GM19239 (cell line): ENCODE measurements at places on chromosomes 1 and 21.

DNA sequence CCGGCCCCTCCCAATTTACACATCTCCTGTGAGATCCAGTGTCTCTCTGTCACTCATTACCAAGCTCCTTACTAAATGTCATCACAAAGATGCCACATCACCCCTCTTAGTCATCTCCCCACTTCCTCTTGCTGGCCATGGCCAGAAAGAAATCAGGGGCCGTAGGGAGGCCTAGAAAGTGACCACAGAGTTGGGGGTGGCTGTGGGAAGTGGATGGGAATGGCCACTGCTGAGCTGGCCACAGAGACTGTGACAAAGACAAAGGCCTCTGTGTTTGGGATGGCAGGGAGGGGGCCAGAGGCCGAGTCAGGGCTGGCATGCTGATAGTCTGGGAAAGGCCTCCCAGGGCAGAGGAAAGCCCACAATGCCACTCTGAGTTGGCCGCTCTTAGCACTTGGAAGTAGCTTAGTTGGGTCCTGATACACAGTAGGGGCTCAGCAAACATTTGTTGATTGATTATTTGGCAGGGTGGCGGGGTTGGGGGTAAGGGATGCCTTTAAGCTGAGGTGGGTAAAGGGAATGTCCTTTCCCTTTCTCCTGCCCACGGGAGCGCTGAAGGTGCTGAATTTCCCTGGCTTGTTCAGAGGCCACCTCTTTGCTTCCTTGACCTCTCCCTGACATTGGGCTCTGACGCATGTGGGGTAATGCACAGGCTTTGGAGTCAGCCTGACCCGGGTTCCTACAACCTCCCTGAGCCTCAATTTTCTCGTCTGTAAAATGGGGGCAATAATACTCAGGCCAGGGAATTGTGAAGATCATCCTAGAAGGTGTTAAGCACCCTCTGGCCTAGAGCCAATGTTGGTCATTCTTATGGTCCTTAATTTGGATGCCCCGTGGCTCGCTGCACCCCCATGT, 13.2 kb downstream of the NAV1 start:
- DNase-seq, result no peak

- DNase-seq, result no peak
These were observed 66.6 kb upstream of the HOOK1 start for GRCh38 chr1:59748123-59748522.

DNA sequence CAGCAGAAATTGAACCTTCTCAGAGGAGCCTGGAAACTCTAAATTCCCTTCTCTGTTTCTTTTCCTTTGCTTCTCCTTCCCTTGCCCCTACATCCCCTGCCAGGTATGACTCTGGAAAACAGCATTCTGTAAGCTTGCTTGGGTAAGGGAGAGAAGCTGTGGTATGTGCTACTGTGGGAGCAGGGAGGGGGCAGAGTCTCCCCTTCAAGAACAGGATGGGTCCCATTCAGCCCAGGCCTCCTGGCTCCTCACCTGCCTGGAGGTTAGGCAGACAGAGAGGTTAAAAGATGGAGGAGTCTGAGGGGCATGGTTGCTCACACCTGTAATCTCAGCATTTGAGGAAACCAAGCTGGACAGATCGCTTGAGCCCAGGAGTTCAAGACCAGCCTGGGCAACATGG, 40.6 kb upstream of the UBE2U start:
- DNase-seq, result no peak

GRCh38 chr1:24297187-24297851, 21.8 kb upstream of the GRHL3 start:
- DNase-seq, result no peak

- no peak for DNase-seq
These were observed 13.0 kb downstream of the BTBD19 start for GRCh38 chr1:44821240-44821715.

GRCh38 chr1:203039609-203040512, 13.6 kb downstream of the PPFIA4 start:
- no peak for DNase-seq

- DNase-seq, result no peak
These were observed 42.7 kb upstream of the FASLG start for GRCh38 chr1:172616195-172616594.

GRCh38 chr1:53619367-53620060, 119.5 kb downstream of the GLIS1 start:
- DNase-seq, result no peak

- DNase-seq, result no peak
These were observed 188.3 kb downstream of the ASTN1 start for GRCh38 chr1:176976225-176976624.

DNA sequence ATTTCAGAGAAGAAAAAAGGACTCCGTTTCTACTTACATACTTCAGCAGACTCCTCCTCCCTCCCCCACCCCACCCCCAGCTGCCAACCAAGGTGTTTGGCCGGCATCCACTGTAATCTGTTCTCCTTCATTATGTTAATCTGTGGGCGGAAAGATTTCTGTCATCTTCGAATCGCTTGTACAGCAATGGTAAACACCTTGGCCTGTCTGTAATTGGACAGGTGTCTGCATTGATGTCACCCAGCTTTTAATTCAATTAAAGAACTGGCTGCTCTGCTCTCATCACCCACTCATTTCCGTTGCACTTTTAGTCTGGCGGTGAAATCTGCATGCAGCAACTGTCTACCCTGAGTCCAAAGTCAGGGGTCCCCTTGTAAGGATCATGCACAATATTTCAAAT, 368.6 kb downstream of the USH2A start:
- DNase-seq, result no peak

GRCh38 chr1:153527683-153528040, 8.1 kb downstream of the S100A6 start:
- DNase-seq, result no peak

DNA sequence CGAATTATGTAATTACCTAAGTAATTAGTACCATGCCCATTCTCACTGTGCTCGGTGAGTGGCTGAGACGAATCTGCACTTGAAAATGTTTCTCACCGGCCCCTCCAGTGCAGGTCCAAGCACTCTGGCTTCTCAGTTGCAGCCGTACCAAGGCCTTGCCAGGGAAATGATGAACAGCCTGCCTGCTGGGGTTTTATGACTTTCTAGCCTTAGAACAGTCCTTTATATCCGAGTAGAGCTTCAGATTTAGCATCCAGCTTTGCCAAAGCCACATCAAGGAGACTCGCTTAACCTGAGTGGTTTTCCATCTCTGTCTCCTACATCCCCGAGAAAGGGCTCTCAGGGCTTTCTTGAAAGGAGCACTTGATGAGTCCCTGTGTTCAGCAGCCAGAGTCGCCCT, 83.4 kb downstream of the GREM2 start:
- no peak for DNase-seq

GRCh38 chr1:17544776-17545350, 5.4 kb downstream of the ARHGEF10L start:
- DNase-seq, result no peak

GRCh38 chr1:3733094-3733882, 19.0 kb upstream of the CCDC27 start:
- DNase-seq, result no peak

- peak; percentile 33 for DNase-seq
These were observed 618 bp downstream of the ETS2 start for GRCh38 chr21:38806153-38806941.

DNA sequence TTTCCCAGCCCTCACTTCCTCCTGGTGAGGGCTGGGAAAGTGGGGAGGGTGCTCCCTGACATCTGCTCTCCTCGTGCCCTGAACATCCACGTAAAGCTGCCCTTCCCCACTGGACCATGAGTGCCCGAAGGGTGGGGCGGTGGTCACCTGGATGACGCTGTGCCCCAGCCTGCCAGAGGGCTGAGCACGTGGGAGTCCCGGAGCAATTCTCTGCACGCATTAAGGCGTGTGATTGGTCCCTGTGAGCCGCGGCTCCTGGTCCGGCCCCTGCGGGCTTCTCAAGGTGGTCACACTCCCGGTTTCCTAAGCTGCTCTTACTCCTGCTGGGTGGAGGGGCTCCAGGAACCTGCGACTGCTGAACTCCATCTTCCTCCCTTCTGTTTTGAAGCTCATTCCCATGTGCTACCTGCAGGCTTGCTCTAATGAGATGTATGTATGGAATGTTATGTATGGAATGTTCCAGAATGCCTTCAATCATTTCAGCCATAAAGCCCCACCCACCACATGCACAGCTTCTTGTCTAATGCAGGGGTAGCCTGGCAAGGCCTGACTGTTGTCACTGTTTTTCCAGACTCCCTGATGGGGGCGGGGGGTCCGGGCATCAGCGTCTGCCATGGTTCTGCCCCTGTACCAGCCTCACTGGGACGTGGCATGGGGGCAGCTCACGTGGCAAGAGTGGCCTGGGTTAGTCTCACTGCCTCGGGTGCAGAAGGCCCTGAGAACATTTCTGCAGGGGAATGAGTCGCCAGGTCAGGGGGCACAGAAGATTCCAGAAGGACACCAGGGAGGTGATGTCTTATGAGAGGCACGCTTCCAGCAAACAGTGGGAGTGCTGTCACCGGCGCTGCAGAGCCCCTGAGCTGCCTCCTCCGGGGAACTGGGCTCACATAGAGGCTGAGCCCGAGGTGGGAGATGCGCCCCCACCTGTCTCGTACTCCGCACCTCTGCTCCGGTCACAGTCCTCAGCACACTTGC, 19.4 kb downstream of the KRTAP10-1 start:
- DNase-seq, result no peak

- DNase-seq, result no peak
These were observed 485.4 kb upstream of the USP24 start for GRCh38 chr1:55700359-55701130.

DNA sequence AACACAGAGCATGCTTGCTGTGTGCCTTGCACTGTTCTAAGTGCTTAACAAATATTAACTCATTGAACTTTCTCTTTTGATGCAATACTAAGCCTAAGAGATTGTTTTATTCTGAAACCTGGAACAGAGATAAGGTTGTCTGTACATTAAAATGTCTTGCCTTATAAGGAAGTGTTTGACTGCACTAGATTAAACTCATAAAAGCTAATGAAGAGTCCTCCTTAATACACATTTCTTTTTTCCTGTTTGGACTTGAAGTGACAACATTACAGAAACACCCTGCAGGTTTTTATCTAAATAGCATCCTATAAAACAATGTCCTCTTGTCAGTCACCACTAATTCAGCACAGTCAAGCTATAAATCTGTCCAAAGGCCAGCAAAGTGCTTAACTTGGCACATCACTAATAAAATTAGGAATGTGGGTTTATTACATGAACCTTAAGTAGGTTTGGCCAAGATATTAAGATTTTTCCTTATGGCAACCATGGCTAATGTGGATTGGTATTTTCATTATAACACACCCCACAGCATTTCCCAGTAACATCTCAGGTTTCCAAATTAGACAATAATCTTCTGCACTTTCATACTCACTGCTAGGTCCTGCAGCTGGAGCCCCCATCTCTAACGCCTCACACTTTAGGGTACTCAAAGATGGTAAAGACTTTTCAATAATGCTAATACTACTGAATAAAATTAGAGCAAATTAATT, 389.7 kb downstream of the LMO4 start:
- DNase-seq, result no peak

- DNase-seq, result no peak
These were observed 5.7 kb upstream of the CHD5 start for GRCh38 chr1:6185635-6186382.

DNA sequence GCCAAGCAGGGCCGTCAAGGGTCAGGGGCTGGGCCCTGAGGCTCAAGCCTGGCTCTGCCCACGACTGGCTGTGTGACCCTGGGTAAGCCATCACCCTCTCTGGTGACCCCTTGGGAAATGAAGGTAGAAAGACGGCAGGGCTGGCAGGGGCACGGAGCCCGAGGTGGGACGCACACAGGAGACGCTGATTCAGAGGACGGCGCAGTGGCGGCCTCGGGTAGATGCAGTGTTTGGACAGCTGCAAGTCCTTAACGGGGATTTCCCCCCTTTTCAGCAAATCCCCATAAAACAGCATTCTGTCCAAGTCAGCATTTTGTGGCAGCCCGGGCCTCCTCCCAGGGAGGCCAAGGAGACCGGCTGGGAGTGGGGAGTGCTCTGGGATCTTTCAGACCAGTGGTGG, 16.7 kb downstream of the COL8A2 start:
- no peak for DNase-seq

DNA sequence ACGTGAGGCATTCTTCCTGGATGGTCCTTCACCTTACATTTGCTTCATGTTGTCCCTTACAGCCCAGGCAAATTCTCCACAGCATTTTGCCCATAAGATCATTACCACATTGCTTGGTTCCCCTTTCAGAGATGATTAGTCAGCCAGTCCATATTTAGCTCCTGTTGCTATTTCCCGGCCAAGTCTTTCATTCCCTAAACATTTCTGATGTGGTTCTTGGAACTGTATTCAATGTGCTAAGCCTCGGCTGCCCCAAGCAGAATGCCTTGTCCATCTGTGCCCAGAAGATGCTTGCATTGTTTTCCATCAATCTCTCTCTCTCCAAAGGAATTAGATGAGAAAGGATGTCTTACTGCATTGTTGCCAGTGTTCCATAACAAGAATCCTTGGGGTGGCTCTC, 420.9 kb upstream of the CAMK1G start:
- no peak for DNase-seq

DNA sequence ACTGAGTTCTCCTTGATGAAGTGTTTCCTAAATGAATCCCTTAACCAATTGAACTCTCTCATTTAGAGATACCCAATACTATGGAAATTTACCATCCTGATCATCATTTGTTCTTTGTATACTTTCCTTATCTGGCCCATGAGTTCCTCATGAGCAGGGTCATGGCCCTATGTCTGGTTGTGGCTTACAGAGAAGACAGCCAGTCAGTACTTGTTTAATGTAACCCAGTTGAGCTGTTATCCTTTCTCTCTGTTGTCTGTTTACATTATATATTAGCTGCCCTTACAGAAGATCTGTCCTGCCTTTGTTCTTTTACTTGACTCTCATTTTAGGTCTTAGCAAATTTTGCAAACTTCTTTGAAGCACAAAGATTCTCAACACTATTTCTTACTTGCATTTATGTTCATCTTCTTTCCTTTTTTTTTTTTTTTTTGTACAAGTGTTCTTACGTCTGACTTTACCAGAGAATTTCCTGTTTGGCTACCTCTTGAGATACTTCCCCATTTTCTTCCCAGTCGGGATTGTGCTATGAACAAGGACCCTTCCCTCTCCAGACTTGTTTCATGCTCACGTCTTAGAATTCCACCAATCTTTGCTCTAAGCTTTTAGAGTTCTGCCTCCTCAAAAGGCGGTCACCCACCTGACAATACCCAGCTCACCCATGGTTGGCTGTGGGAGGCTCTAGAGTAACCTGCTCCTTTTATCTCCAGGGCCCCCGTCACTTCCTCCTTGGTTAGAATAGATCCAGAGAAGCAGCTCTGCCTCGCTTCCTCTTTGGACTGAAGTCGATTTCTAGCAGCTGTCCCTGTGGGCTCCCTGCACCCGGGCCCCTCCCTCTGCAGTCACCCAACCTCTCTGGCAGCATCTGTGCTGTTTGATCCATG, 53.6 kb upstream of the RUNX1 start:
- DNase-seq, result no peak

GRCh38 chr21:46187814-46188213, 3.6 kb upstream of the SPATC1L start:
- DNase-seq, result no peak

- DNase-seq, result no peak
These were observed 170.2 kb downstream of the DYRK1A start for GRCh38 chr21:37536616-37537278.

GRCh38 chr21:44942566-44942965, 2.7 kb downstream of the SLX9 start:
- DNase-seq, result no peak

GRCh38 chr1:2561446-2561845, 5.3 kb downstream of the TNFRSF14 start:
- DNase-seq, result no peak

- DNase-seq, result no peak
These were observed 63.8 kb downstream of the ARHGEF10L start for GRCh38 chr1:17603091-17603841.
